ENCODE measurements at places on chromosomes 1 and 21.

DNA sequence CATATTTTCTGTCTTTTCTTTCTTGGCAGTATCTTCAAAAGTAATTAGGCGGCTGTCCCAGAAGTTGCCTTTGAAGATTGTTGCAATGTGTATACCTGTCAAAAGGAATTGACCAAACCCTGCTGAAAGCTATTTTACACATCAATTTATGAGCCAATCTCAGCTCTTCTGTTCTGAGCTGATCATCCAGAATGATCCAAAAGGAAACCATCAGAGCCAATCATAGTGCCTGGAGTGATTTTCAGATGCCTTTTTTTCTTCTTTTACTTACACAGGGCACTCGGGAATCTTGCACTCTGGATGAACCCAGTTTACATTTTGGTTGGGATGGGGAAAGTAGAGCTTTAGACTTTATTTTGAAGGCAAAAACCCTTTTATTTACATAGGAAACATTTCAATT is 21.8 kb upstream of the APOBEC4 start:
- no peak overlapping the region for H3K4me3 ChIP-seq
- no peak for DNase-seq
- H3K4me1 ChIP-seq, result no peaks in the 10 kb centered on the region
- peaks cover 8% of the 10 kb centered on the region for H3K27me3 ChIP-seq
- no peaks in the 10 kb centered on the region for H3K36me3 ChIP-seq

- no peak overlapping the region for H3K4me3 ChIP-seq
- no peaks in the 10 kb centered on the region for H3K4me1 ChIP-seq
- no peaks in the 10 kb centered on the region for H3K36me3 ChIP-seq
- no peaks in the 10 kb centered on the region for H3K27me3 ChIP-seq
- H3K27ac ChIP-seq, result no peak overlapping the region
Observed at GRCh38 chr1:237677979-237678378, 212.7 kb downstream of the ZP4 start.

- no peak overlapping the region for H3K4me3 ChIP-seq
- H3K36me3 ChIP-seq, result peaks cover 35% of the 10 kb centered on the region
- no peak for DNase-seq
- no peaks in the 10 kb centered on the region for H3K27me3 ChIP-seq
Observed at GRCh38 chr1:25500694-25501093, 42.7 kb upstream of the LDLRAP1 start.

DNA sequence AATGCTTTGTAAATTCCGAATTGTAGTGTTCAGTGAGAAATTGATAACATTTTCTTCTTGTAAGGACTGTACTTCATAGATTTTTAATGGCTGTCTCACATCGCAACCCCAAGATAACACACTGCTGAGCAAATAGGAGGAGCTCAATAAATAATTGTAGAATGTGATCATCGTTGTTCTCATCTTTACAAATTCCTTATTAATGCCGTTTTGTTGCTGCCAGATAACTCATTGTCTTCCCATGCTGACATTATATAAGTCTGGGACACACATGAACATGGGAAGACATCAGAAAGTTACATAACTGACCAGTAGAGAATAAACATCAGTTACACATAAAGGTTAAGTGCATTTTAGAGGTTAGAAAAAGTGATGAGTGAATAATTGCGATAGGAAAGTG is 46.4 kb upstream of the TSPAN2 start:
- H3K27ac ChIP-seq, result no peak overlapping the region
- no peak for DNase-seq
- H3K4me3 ChIP-seq, result no peak overlapping the region
- H3K27me3 ChIP-seq, result peaks cover 15% of the 10 kb centered on the region
- no peaks in the 10 kb centered on the region for H3K36me3 ChIP-seq

GRCh38 chr1:7566417-7567375 is 204.4 kb upstream of the VAMP3 start:
- H3K4me3 ChIP-seq, result no peak overlapping the region
- no peak for DNase-seq
- H3K4me1 ChIP-seq, result no peaks in the 10 kb centered on the region
- H3K27ac ChIP-seq, result no peak overlapping the region
- no peaks in the 10 kb centered on the region for H3K27me3 ChIP-seq

GRCh38 chr1:88890791-88891317 is 513 bp downstream of the GTF2B start:
- peaks cover 25% of the 10 kb centered on the region for H3K36me3 ChIP-seq
- peak overlapping the region; percentile 97 for H3K4me3 ChIP-seq
- H3K4me1 ChIP-seq, result peaks cover 37% of the 10 kb centered on the region
- peaks cover 2% of the 10 kb centered on the region for H3K27me3 ChIP-seq
- H3K27ac ChIP-seq, result peak overlapping the region; percentile 96
- peak; percentile 20 for DNase-seq

DNA sequence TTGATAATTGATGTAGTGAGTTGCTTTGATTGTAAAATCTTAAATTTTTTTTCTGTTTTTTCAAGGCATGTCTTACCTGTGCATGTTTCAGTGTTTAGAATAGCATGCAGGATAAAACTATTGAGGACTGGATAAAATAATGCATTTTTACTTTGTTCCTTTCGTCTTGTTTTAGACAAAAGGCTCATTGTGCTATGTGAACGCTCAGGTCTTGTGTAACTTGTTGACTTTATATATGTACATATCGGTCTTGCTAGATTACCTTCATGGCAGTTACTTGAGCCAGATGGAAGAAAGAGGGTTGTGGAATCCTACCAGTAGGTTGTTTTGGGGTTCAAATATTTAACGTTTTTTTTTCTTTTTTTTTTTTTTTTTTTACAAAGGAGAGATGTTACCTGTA is 7.0 kb downstream of the NFIA start:
- H3K4me3 ChIP-seq, result no peak overlapping the region
- H3K36me3 ChIP-seq, result no peaks in the 10 kb centered on the region
- DNase-seq, result no peak
- peaks cover 61% of the 10 kb centered on the region for H3K27me3 ChIP-seq
- H3K27ac ChIP-seq, result no peak overlapping the region

GRCh38 chr1:66175581-66175980 is 358.4 kb upstream of the SGIP1 start:
- peaks cover 7% of the 10 kb centered on the region for H3K4me1 ChIP-seq
- DNase-seq, result no peak
- no peak overlapping the region for H3K4me3 ChIP-seq
- no peak overlapping the region for H3K27ac ChIP-seq
- H3K27me3 ChIP-seq, result peaks cover 21% of the 10 kb centered on the region

GRCh38 chr1:23478896-23479665 is 4.9 kb downstream of the ASAP3 start:
- H3K27ac ChIP-seq, result no peak overlapping the region
- H3K36me3 ChIP-seq, result no peaks in the 10 kb centered on the region
- no peak for DNase-seq
- H3K27me3 ChIP-seq, result peaks cover 39% of the 10 kb centered on the region
- H3K4me3 ChIP-seq, result no peak overlapping the region
- peaks cover 9% of the 10 kb centered on the region for H3K4me1 ChIP-seq

GRCh38 chr1:78038071-78038470 is 7.7 kb upstream of the GIPC2 start:
- no peak overlapping the region for H3K4me3 ChIP-seq
- H3K4me1 ChIP-seq, result peaks cover 8% of the 10 kb centered on the region
- no peaks in the 10 kb centered on the region for H3K36me3 ChIP-seq
- no peak overlapping the region for H3K27ac ChIP-seq
- H3K27me3 ChIP-seq, result peaks cover 19% of the 10 kb centered on the region

GRCh38 chr1:25439287-25439686 is 8.6 kb downstream of the MACO1 start:
- H3K27me3 ChIP-seq, result no peaks in the 10 kb centered on the region
- peaks cover 39% of the 10 kb centered on the region for H3K4me1 ChIP-seq
- no peak overlapping the region for H3K27ac ChIP-seq
- no peak overlapping the region for H3K4me3 ChIP-seq
- peaks cover 20% of the 10 kb centered on the region for H3K36me3 ChIP-seq
- DNase-seq, result no peak

- no peak for DNase-seq
- no peak overlapping the region for H3K4me3 ChIP-seq
- no peaks in the 10 kb centered on the region for H3K36me3 ChIP-seq
- H3K27me3 ChIP-seq, result no peaks in the 10 kb centered on the region
- no peak overlapping the region for H3K27ac ChIP-seq
- H3K4me1 ChIP-seq, result no peaks in the 10 kb centered on the region
Observed at GRCh38 chr21:28104346-28104745, 888.3 kb downstream of the LTN1 start.

DNA sequence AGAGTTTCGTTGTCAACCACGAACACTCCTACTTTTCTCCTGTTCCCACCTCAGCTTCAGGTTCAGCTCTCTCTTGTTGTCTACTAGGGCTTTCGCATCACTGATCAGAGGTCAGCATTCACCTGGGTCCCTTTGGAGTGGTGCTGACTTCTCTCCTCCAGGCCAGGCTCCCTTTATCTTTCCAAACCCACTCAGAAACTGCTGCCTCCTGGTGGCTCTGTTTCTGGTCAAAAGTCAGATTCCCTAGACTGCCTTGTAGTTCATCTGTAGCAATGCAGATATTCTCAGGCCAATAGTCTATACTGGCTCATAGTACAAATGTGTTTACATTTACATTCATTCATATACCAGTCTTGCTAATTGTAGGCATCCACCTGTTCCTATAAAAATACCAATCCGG is 6.4 kb upstream of the ERI3 start:
- no peaks in the 10 kb centered on the region for H3K4me1 ChIP-seq
- no peaks in the 10 kb centered on the region for H3K36me3 ChIP-seq
- no peak overlapping the region for H3K27ac ChIP-seq
- H3K27me3 ChIP-seq, result peaks cover 10% of the 10 kb centered on the region

DNA sequence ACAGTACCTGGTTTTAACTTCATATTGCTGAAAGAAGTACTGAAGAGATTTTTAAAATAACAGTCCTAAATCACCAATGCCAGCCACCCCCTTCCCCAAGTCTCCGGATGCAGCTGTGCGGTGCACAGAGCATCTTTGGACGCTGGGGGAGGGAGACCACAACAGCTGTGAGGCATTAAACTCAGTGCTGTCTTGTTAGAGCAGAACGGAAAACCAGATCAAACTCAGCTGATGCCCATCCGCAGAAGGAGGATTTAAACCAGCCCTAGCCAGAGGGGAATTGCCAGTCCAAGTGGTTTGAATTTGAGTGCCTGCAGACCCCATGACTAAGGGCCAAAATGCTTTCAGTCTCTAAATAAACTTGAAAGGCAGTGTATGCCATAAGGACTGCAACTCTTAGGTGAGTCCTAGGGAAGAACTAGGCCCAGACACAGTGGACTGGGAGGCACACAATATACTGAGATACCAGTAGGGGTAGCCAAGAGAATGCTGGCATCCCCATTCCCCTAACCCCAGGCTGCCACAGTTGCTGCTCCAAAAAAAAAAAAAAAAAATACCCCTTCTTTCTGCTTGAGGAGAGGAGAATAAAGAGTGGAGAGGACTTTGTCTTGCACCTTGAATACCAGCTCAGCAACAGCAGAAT is 576.2 kb downstream of the NEGR1 start:
- no peak overlapping the region for H3K4me3 ChIP-seq
- no peaks in the 10 kb centered on the region for H3K27me3 ChIP-seq
- no peaks in the 10 kb centered on the region for H3K4me1 ChIP-seq
- no peaks in the 10 kb centered on the region for H3K36me3 ChIP-seq

GRCh38 chr1:188249811-188250210 is 1421.1 kb downstream of the PLA2G4A start:
- H3K36me3 ChIP-seq, result no peaks in the 10 kb centered on the region
- no peaks in the 10 kb centered on the region for H3K4me1 ChIP-seq
- no peak overlapping the region for H3K27ac ChIP-seq
- no peak for DNase-seq

DNA sequence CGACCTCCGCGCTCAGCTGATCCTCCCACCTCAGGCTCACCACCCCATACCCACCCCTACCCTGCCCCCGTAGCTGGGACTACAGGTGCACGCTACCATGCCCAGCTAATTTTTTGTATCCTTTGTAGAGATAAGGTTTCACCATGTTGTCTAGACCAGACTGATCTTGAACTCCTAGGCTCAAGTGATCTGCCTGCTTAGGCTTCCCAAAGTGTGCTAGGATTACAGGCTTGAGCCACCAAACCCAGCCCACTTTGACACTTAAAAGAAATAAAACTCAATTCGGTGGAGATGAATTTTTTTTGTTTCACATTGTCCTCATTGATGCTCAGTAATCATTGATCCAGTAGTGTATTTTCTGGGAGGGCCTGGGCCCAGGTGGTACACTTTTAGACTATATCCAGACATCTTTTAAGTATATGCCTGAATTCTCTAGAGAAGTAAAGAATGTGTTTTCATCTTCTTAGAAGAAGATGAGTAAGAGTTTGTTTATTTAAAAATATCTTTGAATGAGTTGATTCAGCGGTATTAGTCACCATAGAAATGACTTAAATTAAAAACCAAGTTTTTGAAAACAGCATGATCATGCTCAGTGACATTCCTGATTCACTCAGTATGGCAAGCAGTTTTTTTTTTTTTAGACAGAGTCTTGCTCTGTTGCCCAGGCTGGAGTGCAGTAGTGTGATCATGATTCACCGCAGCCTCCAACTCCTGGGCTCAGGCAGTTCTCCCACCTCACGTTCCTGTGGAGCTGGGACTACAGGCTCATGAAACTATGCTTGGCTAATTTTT is 57.8 kb downstream of the EPB41 start:
- H3K36me3 ChIP-seq, result peaks cover 14% of the 10 kb centered on the region
- H3K4me1 ChIP-seq, result peaks cover 28% of the 10 kb centered on the region
- H3K4me3 ChIP-seq, result peak overlapping the region; percentile 15

DNA sequence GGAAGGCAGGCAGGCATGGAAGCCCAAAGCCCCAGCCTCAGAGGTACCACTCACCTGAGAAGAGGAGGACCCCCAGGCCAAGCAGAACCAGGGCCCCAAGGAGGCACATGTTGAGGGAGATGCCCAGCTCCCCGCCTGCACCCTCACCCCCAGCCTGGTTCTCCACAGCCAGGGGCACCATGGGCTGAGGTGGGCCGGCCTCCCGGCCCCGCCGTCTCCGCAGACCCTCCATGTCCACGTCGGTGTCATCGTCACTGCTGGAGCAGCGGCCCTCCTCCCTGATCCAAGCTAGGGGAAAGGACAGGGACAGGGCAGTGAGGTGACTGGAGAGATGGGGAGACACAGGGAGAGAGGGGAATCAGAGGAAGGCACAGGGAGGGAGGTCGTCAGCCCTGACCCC is 7.8 kb downstream of the PBXIP1 start:
- no peak overlapping the region for H3K27ac ChIP-seq
- peaks cover 44% of the 10 kb centered on the region for H3K4me1 ChIP-seq
- H3K4me3 ChIP-seq, result no peak overlapping the region
- no peaks in the 10 kb centered on the region for H3K27me3 ChIP-seq

GRCh38 chr1:205787287-205787916 is 12.1 kb upstream of the RAB29 start:
- H3K27ac ChIP-seq, result no peak overlapping the region
- H3K27me3 ChIP-seq, result no peaks in the 10 kb centered on the region
- DNase-seq, result no peak

- H3K27me3 ChIP-seq, result no peaks in the 10 kb centered on the region
- no peaks in the 10 kb centered on the region for H3K36me3 ChIP-seq
Observed at GRCh38 chr1:33500547-33500946, 28.1 kb downstream of the ZSCAN20 start.

DNA sequence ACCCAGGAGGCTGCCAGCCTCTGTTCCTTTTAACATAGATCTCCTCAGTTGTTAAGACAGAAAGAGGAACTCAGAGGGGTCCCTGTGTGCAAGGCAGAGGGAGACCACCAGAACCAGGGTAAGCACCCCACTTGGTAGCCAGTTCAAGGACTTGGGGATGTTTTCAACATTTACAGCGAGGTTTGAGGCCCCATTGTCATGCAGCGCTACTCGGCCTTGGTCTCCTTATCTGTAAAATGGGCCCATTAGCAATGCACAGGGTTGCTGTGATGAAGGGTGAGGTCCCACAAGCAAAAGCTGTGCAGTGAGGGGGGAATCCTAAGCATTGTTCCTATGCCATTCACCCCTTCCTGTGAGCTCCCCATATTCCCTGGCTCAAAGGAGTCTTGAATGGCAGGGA is 4.2 kb downstream of the SIM2 start:
- peaks cover 9% of the 10 kb centered on the region for H3K4me1 ChIP-seq
- peaks cover 71% of the 10 kb centered on the region for H3K27me3 ChIP-seq
- no peak for DNase-seq
- no peaks in the 10 kb centered on the region for H3K36me3 ChIP-seq
- H3K27ac ChIP-seq, result no peak overlapping the region
- H3K4me3 ChIP-seq, result no peak overlapping the region

GRCh38 chr1:195789321-195789720 is 818.9 kb downstream of the KCNT2 start:
- no peaks in the 10 kb centered on the region for H3K36me3 ChIP-seq
- no peak overlapping the region for H3K27ac ChIP-seq

Measured in activated T-helper 2 cell treated with anti-CD3 and anti-CD28 coated beads, Interferon-gamma antibody, Interleukin-2, Interleukin-4, amounts not matched to agents 10 μg/mL and 5 μg/mL and 100 μg/mL, durations not matched to agents 14 hours and 24 hours and 36 hours (primary cell).